ENCODE measurements at places on chromosomes 6 and 20. TPM values are rescaled to one million over a fixed set of nuclear protein-coding genes. Genes with fewer than 3 reads are reported as not detected.

- no peaks in the 10 kb centered on the region for H3K36me3 ChIP-seq
- no peak for DNase-seq
- no peak overlapping the region for H3K27ac ChIP-seq
These were observed 290.0 kb upstream of the JAG1 start for GRCh38 chr20:10963717-10964266.

DNA sequence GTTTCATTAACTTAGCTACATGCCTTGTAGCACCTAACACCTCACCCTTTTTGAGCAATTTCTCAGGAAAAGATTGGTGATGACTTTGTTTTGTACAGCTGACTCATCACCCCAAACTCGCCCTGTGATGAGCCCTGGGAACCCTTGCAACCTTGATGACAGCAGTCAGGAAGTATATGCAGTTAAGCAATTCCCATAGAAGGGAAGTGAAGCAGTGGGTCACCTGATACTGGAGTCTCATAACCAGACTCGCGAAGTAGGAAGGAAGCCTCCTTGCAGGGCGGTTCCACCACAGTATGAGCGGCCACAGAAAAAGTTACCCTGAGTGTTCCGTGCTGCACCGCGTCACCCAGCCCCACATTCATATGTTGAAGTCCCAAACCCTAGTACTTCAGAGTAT lies 82.0 kb upstream of the EDN1 start:
- no peaks in the 10 kb centered on the region for H3K27me3 ChIP-seq
- H3K36me3 ChIP-seq, result no peaks in the 10 kb centered on the region
- H3K4me1 ChIP-seq, result no peaks in the 10 kb centered on the region
- H3K4me3 ChIP-seq, result no peak overlapping the region
- no peak for DNase-seq

- no peaks in the 10 kb centered on the region for H3K4me1 ChIP-seq
- no peak overlapping the region for H3K4me3 ChIP-seq
- no peak overlapping the region for H3K27ac ChIP-seq
- no peak for DNase-seq
- no peaks in the 10 kb centered on the region for H3K27me3 ChIP-seq
These were observed 298.2 kb downstream of the DOK5 start for GRCh38 chr20:54773643-54774000.

DNA sequence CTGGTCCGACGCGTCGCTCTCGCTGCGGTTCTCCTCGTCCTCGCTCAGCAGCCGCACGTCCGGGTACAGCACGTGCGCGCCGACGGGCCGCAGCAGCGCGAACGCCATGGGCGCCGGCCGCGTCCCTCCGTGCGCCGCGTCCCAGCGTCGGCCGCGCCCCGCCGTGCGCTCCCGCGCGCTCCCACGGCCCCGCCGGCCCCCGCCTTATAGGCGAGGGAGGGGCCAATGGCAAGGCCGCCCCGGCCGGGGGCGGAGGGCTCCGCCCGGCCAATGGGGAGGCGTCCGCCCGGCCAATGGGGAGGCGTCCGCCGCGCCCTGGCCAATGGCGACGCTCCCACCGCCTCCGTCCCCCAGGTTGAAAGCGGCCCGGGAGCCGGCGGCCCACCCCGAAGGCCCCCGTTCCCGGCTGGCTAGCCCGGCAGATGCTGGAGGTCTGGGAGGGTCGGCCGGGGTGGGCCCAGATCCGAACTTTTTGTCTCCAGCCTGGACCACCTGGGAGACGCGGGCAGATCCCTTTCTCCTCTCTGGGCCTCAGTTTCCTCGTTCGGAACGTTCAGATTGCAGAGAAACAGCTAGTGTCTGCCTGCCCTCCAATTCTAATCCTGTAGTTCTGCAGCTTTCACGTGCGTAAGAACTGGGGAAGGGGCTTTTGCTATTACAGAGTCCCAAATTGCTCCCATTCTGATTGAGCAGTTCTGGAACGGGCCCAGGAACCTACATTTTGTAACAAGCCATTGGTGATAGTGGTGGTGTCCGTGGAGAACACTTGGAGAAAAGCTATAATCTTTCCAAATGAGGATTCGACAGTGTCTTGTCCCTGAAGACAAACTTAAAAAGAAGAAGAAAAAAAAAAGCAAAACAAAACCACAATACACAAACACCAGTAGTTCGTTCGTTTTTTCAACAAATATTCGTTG lies at the start of gene TCF15:
Gene TCF15, minus strand, starts transcription at position 180 of the 917 bp plus-strand sequence. Its CDS starts 72 bp downstream, at position 108.
- H3K27ac ChIP-seq, result no peak within 1 kb of the TSS
- H3K4me1 ChIP-seq, result no peaks in the 10 kb centered on the region
- H3K27me3 ChIP-seq, result peaks cover 19% of the 10 kb centered on the region
- peak within 1 kb of the TSS; percentile 33 for H3K4me3 ChIP-seq
- DNase-seq, result no peak

GRCh38 chr20:32849577-32849976 lies 9.1 kb upstream of the EFCAB8 start:
- DNase-seq, result no peak
- H3K4me1 ChIP-seq, result no peaks in the 10 kb centered on the region
- H3K27ac ChIP-seq, result no peak overlapping the region
- no peak overlapping the region for H3K4me3 ChIP-seq

DNA sequence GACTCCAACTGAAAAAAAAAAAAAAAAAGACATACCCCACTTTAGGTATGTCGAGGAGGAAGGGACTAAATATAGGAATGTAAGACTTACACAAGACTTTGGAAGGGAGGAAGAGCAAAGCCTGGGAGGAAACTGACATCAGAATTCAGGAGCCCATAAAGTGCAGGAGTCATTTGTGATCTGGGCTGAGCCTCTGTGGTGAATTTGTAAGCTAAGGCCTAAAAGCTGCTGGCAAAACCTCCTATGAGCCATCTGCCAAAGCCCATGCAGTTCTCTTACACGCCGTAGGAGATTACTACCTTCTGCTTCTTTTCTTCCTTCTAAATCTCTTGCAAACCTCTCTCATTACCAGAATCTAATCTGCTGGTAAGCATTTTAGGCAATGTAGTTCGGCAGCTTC lies 52.0 kb upstream of the THEMIS start:
- no peaks in the 10 kb centered on the region for H3K4me1 ChIP-seq
- H3K4me3 ChIP-seq, result no peak overlapping the region
- H3K36me3 ChIP-seq, result no peaks in the 10 kb centered on the region
- no peak for DNase-seq

- H3K36me3 ChIP-seq, result no peaks in the 10 kb centered on the region
- H3K27me3 ChIP-seq, result no peaks in the 10 kb centered on the region
- no peak for DNase-seq
- H3K4me1 ChIP-seq, result no peaks in the 10 kb centered on the region
- H3K4me3 ChIP-seq, result no peak overlapping the region
- H3K27ac ChIP-seq, result no peak overlapping the region
These were observed 250.4 kb downstream of the C6orf118 start for GRCh38 chr6:165059032-165059431.

DNA sequence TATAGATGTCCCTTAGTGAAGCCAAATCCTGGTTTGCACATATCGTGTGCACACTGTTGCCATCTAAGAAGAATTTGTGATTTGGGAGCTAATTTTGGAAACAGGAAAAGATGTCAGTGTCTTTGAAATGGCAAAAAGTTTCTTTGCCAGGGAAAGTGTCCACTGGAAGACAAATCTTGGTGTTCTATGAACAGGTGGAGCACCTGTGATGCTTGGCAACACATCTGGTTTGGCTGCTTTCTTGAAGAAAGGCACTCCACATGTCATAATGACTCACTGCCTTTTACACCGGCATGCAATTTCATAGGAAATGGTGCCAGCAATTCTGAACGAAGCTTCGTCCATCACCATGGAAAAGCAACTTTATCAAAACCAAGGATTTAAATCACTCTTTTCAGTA lies 1040.0 kb upstream of the MAP3K7 start:
- H3K27me3 ChIP-seq, result no peaks in the 10 kb centered on the region
- no peak overlapping the region for H3K27ac ChIP-seq
- H3K36me3 ChIP-seq, result no peaks in the 10 kb centered on the region
- DNase-seq, result no peak

DNA sequence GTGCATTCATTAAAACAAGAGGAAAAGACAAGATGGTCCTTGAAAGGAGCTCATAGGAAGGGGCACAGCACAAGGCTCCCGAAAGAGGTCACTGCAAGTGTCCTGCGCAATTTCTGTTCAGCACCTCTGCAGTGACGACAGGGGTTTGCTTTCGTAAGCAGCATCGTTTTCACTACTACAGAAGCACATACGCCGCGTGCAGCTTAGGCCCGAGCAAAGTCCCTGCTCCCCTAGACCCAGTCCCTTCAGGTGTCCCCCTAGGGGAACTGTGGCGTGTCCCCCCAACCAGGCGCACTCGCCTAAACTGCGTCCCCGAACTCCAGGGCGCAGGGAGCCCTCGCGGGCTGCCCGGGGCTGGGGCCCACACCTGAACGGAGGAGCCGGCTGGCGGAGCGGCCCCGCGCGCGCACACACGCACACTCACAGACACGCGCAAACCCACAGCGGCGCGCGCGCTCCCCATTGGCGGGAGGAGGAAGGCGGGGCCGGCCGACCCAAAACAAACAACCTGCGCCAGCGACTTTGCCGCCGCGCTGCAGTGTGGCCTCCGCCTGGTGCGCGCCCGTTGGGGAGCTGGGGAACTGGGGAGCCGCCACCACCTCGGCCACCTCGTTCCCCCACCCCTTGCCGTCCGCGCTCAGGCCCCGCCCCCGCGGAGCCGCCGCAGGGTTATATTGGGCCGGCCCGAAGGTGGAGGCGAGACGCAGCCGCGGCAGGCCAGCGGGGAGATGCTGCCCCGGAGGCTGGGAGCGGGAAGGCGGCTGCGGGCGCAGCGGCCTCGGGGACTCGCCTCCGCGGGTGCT lies at the start of gene FOXQ1:
Gene FOXQ1, plus strand, starts transcription at position 699 of the 803 bp plus-strand sequence. CDS start 607 bp downstream, outside the sequence.
- H3K4me1 ChIP-seq, result peaks cover 33% of the 10 kb centered on the region
- DNase-seq, result no peak
- peaks cover 20% of the 10 kb centered on the region for H3K27me3 ChIP-seq
- H3K4me3 ChIP-seq, result peak within 1 kb of the TSS; percentile 49
- H3K36me3 ChIP-seq, result no peaks in the 10 kb centered on the region

- no peak for DNase-seq
- H3K27ac ChIP-seq, result no peak overlapping the region
- no peak overlapping the region for H3K4me3 ChIP-seq
- no peaks in the 10 kb centered on the region for H3K36me3 ChIP-seq
- H3K4me1 ChIP-seq, result no peaks in the 10 kb centered on the region
These were observed 31.3 kb upstream of the AAR2 start for GRCh38 chr20:36205026-36205425.

DNA sequence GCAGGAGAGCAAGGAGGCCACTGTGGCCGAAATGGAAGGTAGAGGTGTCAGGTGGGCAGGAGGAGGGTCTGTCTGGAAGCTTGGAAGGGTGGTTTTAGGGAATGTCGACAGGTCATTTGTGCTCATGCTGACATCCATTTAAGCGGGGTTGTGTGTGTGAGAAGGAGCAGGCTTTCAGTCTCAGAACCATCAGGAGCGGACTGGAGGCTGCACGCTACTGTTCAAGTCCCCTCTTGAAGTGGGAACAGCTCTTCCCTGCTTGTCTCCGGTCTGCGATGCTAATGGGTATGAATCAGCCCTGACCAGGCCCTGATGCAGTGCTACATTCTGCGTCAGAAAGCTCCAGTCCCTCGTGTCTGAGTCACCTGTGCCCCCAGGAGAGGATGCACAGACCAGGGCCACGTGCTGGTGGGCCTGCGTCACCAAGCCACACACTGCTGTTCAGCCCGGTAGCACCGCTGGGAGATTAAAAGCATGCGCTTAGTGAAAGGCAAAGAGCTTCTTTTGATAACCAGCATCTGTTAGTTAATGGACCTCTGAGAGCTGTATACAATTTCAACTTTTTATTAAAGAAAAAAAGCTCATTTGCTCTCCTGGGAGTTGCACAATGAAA lies 58.0 kb downstream of the APCDD1L start:
- no peaks in the 10 kb centered on the region for H3K4me1 ChIP-seq
- H3K4me3 ChIP-seq, result no peak overlapping the region
- no peak overlapping the region for H3K27ac ChIP-seq

DNA sequence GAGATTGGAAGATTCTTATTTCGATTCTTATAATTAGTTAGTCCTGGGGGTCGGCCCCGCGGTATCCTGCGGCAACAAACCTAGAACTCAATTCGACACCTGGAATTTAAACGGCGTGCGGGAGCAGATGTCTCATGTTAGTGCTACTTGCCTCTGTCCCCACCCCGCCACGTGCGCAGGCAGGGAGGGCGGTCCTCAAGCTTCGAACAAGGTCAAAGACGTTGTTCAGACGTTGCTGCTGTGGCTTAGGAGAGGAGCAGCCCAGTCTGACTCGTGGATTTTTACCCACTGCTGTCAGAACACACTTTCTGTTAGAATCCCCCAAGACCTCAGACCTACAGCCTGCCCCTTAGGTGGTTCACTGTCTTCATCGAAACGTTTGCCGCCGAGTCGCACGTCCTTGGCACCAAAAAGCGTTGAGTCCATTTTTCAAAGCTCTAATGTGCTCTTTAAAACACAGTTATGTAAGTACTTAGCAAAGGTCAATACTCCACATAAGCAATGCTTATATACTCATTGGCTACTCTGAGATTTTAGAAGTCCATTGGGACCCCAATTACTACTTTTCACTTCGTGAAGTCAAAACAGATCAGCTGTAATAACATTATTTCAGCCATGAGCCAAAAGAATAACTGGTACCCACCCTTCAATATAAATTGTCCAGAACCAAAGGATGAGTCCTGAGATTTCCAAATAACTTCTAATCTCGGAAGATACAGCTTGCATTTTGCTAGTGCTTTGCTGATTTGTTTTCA lies 2.7 kb upstream of the C6orf62 start:
- no peak for DNase-seq
- no peaks in the 10 kb centered on the region for H3K36me3 ChIP-seq
- H3K4me1 ChIP-seq, result peaks cover 29% of the 10 kb centered on the region
- H3K4me3 ChIP-seq, result peak overlapping the region; percentile 86

GRCh38 chr6:73353636-73354593 lies at the start of gene DPPA5:
DPPA5 (minus strand) TSS chr6:73354276; CDS start chr6:73354225, 51 bp downstream.
- no peak for DNase-seq
- no peaks in the 10 kb centered on the region for H3K4me1 ChIP-seq
- H3K36me3 ChIP-seq, result no peaks in the 10 kb centered on the region
- H3K4me3 ChIP-seq, result no peak within 1 kb of the TSS
- H3K27me3 ChIP-seq, result no peaks in the 10 kb centered on the region

GRCh38 chr20:12040261-12040660 lies 122.6 kb downstream of the BTBD3 start:
- no peak overlapping the region for H3K4me3 ChIP-seq
- H3K27me3 ChIP-seq, result no peaks in the 10 kb centered on the region
- H3K27ac ChIP-seq, result no peak overlapping the region
- no peaks in the 10 kb centered on the region for H3K36me3 ChIP-seq

- H3K27ac ChIP-seq, result peak overlapping the region; percentile 77
- H3K27me3 ChIP-seq, result peaks cover 17% of the 10 kb centered on the region
- no peaks in the 10 kb centered on the region for H3K4me1 ChIP-seq
- DNase-seq, result peak; percentile 89
- H3K4me3 ChIP-seq, result peak overlapping the region; percentile 44
These were observed 13.0 kb downstream of the RPP21 start for GRCh38 chr6:30357678-30358540.

GRCh38 chr20:10219452-10219791 lies 792 bp downstream of the SNAP25 start:
- peak; percentile 71 for DNase-seq
- H3K27ac ChIP-seq, result no peak overlapping the region
- H3K27me3 ChIP-seq, result peaks cover 32% of the 10 kb centered on the region
- peaks cover 21% of the 10 kb centered on the region for H3K4me1 ChIP-seq

GRCh38 chr6:20696676-20697075 lies 162.4 kb downstream of the CDKAL1 start:
- no peaks in the 10 kb centered on the region for H3K27me3 ChIP-seq
- H3K36me3 ChIP-seq, result no peaks in the 10 kb centered on the region
- H3K27ac ChIP-seq, result no peak overlapping the region
- no peak overlapping the region for H3K4me3 ChIP-seq
- DNase-seq, result no peak

The DZANK1 gene
- total RNA-seq, result 1.9 TPM

The FAM162B gene
- total RNA-seq, result 2.8 TPM

The GCNT2 gene
- total RNA-seq, result 13.2 TPM

The LAMA2 gene
- 59.6 TPM for total RNA-seq

The TSPO2 gene
- not detected for total RNA-seq

The COX7A2 gene
- total RNA-seq, result 597 TPM

The MMP24 gene
- total RNA-seq, result 1.4 TPM

The HELZ2 gene
- total RNA-seq, result 17.2 TPM

The GPSM3 gene
- total RNA-seq, result 5.0 TPM

The TFAP2C gene
- 3.6 TPM for total RNA-seq

All from sigmoid colon (tissue), 7 donors.